ENCODE measurements at places on chromosomes 4 and X.

GRCh38 chr4:86657910-86658309 lies 63.8 kb downstream of the PTPN13 start:
- DNase-seq, result no peak

GRCh38 chr4:70623323-70623722 lies 5.2 kb upstream of the ENAM start:
- no peak for DNase-seq

DNA sequence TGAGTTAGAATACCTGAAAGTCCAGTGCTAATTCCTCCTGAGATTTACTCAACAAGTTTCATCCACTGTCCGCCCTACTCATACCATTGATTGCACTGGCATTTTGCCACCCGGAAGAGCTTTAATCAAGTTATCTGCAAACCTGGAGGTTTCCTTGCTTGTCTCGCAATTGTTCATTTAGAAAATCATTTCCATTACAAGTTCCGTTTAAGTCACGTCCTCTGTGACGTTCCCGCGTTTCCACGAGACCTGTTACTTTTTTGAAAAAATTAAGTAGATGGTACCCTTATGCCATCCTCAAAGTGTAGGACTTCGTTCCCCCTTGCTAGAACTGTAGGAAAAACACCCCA lies 761 bp upstream of the FRYL start:
- no peak for DNase-seq

DNA sequence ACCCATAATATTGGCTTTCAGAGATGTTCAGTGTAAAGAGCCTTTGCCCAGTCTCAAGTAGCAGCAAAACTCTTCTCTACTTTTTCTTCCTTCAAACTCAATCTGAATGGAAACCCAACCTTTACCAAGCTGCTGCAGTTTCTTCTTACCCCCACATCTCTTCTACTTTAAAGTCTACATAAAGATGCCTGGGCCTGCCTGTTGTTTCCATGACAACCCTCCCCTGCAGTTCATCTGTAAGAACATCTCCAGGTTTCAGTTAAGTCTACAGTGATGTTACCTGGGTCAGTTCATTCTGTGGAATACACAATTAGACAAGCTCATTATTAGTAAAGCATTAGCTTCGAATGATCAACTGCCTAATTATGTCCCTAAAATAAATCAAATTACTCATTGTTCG lies 81.4 kb downstream of the SPANXN3 start:
- no peak for DNase-seq

GRCh38 chr4:138241281-138242075 lies 671 bp downstream of the SLC7A11 start:
- no peak for DNase-seq

DNA sequence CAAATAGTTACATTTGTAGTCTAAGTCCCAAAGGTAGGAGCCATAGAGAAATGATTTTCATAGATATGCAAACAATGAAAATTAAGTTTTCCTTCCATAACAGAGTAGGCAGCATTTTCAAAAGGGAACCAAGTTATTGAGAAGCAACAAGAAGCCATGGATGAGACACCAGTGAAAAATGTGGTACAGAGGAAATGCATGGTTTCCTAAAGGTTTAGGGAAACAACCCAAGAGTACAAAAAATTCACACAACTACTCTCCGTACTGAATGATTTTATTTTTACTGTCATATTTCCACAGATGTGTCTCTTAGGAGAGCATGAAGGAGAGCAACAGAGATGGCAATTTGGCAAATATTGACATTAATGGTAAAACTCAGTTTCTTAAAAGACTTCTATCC lies 1408.9 kb upstream of the PCDH7 start:
- no peak for DNase-seq

GRCh38 chrX:100447655-100448397 lies 37.8 kb upstream of the PCDH19 start:
- peak; percentile 31 for DNase-seq

GRCh38 chr4:2795300-2795892 lies 2.5 kb downstream of the SH3BP2 start:
- no peak for DNase-seq

GRCh38 chr4:123826896-123827295 lies 430.3 kb downstream of the SPRY1 start:
- no peak for DNase-seq

GRCh38 chrX:153665726-153666306 lies 7.8 kb downstream of the PNCK start:
- no peak for DNase-seq

DNA sequence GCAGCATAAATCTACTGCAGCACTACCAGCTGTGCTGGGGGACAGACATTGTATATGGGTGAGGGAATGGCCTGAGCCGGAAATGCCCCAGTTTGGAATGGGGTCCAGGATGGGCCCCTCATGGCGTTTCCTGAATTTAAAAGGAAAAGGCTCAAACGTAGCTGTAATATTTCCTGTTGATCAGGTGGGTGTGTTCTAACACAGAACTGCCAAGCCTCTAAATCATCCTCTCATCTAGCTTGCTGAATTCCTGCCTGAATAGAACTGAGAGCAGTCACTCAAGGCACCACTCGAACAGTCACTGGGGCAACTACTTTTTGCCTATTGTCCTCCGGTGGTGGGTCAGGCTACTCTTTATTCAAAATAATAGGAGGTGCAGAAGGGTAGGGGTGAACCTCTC lies 28.7 kb downstream of the ADH6 start:
- DNase-seq, result no peak

GRCh38 chr4:41703785-41704184 lies 44.7 kb downstream of the PHOX2B start:
- DNase-seq, result no peak

DNA sequence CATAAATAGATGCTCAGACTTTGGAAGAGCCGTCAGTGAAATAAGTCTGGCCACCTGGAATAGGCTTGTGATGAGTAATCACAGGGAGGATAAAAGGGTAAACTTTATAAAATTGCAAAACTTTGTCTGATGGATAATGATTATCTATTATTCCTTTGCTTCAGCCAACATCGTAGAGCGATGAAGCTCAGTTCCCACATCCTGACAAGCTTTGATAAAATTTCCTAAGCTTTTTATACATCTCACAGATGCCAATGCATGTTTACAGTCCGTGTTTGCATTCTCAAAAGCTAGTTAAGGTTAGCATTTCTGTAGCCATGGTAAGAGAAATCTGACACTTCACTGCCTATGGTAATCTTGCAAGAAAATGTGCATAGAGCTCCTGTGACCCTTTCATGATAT lies 15.4 kb upstream of the UGDH start:
- DNase-seq, result no peak

GRCh38 chr4:147160908-147161513 lies 215.3 kb upstream of the TTC29 start:
- DNase-seq, result peak; percentile 36

- no peak for DNase-seq
These were observed 17.5 kb downstream of the PLP1 start for GRCh38 chrX:103794119-103794518.

- no peak for DNase-seq
These were observed 33.7 kb downstream of the DHX15 start for GRCh38 chr4:24550441-24551175.

DNA sequence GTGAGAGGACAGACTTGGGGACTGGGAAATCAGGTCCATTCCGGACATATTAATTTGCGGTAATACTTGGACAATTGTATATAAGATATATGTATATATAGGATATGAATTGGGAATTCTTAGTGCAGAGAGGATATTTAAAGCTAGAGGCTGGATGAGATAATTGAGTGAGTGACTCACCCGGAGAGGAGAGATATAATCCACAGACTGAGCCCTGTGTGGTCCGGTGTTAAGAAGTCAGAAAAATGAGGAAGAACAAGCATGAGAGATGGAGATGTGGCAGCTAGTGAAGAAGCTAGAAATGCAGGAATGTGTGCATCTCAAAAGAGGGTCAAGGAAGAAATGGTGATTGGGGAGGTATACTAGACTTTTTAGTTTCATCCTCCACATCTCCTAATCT lies 336.2 kb downstream of the SLC7A11 start:
- no peak for DNase-seq

DNA sequence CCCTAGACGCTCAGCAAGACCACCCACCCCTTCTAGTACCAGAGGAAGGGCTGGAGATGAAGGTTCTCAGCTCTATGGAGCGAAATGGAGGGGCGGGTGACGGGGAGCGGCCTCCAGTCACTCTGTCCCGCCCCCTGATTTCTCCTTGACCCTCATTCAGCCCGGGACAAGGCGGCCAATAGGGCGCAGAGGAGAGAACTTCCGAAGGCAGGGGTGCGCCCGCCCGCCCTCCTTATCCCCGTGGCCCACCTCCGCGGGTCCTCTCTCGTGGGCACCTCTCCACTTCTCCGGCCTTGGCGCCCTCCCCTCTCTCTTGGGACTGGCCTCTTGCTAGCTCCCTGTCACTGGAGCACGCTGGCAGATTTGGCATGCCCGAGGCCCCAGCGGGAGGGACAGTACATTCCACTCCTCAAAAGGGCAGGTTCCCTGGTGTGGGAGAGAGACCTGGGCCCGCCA lies 1.1 kb upstream of the SEPTIN6 start:
- DNase-seq, result no peak

Measured in HCT116 (cell line).